ENCODE measurements at places on chromosomes 12 and 14.
A peak's percentile ranks its signal among the peaks of the same experiment; 100 is the strongest.

GRCh38 chr12:92129609-92130008 is 16.0 kb downstream of the BTG1 start:
- no peak for DNase-seq

GRCh38 chr14:92688434-92689375 is 59.7 kb downstream of the LGMN start:
- no peak for DNase-seq

GRCh38 chr12:9184276-9184675 is 23.9 kb downstream of the PZP start:
- no peak for DNase-seq

- DNase-seq = peak; percentile 37
These were observed at the start of gene NXPH4 for GRCh38 chr12:57216014-57216911. NXPH4 (plus strand) TSS chr12:57216794; CDS start chr12:57216970, 176 bp downstream.

DNA sequence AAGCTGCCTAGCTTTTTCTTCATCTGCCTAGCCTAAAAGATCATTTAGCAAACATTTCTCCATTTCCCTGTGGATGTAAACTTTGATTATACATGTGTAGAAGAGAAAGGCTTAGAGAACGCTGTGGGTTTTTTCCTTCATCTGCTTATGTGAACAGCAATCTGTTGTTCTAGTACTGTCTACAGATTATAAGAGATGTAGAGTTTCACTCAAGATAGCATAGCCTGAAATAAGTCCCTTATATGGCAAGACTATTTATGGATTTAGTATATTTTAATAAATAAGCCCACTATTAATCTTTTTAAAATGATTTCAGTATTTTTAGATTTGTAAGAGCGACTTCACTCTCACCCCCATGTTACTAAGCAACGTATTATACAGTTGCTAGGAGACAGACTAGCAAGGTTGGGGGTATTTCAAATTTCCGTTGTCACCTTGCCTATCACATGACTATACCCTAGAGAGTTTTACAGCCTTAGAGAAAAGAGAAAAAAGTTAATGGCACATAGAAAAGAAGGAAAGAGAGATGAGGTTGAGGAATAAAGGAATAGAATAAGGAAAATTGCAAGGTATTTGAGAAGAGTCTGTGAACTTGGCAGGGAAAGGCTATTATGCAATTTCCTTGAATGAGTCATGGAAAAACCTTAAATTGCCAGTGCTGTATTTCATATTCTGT is 12.2 kb upstream of the TUBA1A start:
- peak; percentile 81 for DNase-seq

GRCh38 chr14:101872346-101872745 is 92.0 kb upstream of the DYNC1H1 start:
- DNase-seq = no peak

DNA sequence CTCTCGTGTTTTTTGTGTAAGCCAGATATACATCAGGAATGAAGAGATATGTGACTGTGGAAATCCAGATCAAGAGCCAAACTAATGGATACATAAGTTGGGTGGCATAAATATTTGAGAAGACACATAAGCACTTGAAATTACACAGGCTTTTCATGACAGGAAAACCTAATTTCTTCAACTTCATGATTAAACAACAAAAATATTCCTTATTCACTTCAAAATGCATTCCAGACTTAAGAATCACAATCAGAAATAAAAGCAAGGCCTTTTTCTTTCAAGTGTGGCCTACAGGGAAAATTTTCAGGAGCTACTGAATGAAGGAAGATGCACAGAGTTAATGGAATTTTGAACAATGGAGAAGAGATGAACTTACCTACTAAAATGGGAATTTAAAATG is 515.6 kb downstream of the FOXG1 start:
- no peak for DNase-seq

DNA sequence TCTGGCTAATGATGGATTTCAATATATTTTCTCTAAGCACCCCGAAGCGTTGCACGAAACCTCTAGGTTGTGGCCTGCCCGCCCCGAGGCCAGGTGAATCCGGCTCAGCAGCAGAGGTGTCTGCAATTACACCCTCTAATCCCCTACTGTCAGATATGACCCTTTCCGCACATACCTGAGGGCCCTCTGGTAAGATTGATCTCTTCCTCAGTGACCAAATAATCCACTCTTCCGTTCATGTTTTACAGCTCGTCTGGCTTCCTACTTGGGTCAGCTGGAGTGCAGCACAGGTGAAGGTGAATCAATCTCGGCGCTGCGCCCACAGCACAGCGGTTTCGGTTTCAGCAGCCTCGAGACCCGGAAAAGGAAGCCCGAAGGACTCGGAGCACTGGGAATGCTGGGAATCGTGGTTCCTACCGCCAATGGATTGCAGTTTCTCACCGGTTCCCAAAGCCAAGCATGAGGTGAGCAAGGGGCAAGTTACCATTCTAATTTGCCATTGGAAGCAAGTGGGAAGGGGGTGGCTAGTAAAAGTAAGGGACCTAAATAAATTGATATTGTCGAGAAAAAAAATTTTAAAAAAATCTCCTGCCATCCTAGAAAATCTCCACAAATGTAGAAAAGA is at the start of gene SYNJ2BP:
Gene SYNJ2BP, minus strand, starts transcription at position 366 of the 625 bp plus-strand sequence. Its CDS starts 127 bp downstream, at position 239.
- peak; percentile 76 for DNase-seq

- no peak for DNase-seq
These were observed 90.6 kb upstream of the PWP1 start for GRCh38 chr12:107594995-107595394.

DNA sequence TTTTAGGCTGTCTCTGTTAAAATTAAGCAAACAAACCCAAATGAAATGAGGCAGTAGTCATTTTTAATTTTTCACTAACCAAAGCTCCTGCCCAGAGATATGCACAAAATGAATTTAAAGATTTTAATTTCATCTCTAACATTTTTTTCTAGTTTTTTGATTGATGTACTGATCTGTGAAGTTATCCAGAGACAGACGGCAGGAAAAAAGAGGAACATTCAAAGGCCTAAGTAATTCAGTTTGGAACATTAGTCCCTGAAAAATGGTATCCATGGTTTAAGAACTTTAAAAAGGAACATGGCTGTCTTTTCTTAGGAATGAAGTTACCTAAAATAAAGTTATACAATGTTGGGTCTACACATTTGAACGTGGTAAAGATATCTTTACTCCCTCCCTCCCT is 498.8 kb upstream of the LMO3 start:
- no peak for DNase-seq

DNA sequence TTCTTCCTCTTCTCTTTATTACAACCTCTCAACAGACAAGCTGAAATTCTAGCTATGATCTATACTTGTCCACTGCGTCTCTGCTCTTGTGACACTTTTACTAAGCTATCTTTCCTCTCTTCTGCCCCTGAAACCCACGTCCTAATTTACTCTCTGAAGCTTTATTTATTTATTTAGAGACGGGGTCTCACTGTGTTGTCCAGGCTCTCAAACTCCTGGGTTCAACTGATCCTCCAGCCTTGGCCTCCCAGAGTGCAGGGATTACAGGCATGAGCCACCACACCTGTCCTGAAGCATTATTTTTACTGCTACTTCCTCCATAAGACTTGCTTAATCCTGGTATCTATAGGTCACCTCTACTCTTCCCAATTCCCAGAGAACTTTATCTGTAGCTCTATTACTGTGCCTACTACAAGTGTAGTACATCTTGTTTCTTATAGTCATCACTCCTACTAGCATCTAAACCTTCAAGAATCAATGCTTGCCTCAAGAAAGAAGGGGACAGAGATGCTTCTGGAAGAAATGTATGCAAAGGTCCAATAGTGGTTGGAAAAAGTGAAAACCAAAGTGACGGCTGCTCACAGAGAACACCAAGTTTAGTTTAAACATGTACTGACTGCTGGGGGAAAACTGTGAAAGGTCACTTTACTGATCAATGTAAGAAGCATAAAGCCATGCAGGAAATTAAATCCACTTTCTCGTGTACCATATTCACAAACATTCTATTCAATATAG is 61.3 kb downstream of the MED13L start:
- DNase-seq = no peak

DNA sequence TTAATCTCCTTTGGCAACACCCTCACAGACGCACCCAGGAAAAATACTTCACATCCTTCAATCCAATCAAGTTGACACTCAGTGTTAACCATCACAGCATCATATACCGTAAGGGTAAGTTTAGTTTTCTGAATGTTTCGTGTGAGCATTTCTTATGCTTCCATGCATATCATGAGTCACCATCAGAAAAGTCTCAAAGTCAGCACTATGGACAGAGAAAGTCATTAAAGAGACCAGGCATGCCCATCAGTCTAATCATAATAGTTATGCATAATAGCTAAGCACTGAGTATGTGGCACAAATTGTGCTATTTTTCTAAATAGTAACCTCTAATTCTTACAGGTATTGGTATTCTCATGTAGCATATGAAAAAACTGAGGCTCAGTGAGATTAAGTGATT is 158.8 kb upstream of the PRMT8 start:
- no peak for DNase-seq

DNA sequence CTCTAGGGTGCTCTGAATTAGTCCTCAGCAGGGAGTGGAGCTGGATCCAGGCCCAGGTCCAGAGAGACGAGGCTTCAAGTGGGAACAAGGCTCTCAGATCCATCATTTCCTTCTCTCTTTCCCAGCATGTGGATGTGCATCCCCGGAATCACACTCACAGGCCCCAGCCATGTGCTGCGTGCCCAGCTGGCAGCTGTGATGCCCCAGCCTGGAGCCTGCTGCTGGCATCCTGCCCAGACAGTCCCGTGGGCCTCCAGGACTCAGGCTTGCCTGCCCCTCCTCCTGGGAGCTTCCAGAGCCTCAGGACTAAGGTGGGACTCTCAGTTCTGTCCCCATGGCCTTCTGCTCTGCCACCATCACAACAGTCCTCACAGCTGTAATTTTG is 6.2 kb upstream of the KRT84 start:
- DNase-seq = no peak

All from NCI-H1930 (cell line).